ENCODE measurements at places on chromosomes 4 and X.

- DNase-seq: no peak
Measured at GRCh38 chrX:51395480-51395809, 62.8 kb downstream of the NUDT10 start.

DNA sequence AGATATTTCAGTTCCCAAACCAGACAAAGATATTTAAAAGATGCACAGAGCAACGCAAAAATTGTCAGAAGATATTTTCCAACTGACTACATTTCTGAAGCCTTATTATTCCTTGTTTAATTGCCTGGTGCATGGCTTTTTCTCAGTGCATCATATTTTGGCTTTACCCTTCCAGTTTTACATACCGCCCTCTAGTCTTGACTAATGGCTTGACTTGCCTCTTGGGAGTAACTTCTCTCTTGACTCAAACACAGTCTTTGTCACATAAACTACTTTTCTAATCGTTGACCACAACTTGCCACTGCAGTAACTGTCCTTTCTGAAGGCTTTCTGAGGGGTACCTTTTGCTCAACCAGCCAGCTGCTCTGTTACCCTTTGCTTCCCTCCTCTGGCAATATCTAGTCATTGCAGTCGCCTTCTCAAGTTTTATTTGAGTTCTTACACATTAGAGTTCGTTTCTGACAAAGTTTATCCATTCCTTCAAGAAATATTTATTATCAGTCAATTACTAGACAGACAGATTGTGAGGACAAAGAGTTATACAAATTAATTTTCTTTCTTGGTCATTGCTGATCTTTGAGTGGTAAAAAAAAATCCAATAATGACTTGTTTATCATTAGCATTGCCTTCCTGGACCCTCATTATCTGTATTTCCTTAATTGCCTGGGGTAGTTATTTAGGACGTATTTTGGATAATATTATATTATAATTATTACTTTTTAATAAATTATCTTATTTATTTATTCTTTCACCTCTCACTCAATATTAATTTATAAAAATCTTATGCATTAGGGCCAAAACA, 506.9 kb upstream of the PCDH10 start:
- no peak for DNase-seq

GRCh38 chr4:95084584-95084983, 326.8 kb downstream of the BMPR1B start:
- no peak for DNase-seq

DNA sequence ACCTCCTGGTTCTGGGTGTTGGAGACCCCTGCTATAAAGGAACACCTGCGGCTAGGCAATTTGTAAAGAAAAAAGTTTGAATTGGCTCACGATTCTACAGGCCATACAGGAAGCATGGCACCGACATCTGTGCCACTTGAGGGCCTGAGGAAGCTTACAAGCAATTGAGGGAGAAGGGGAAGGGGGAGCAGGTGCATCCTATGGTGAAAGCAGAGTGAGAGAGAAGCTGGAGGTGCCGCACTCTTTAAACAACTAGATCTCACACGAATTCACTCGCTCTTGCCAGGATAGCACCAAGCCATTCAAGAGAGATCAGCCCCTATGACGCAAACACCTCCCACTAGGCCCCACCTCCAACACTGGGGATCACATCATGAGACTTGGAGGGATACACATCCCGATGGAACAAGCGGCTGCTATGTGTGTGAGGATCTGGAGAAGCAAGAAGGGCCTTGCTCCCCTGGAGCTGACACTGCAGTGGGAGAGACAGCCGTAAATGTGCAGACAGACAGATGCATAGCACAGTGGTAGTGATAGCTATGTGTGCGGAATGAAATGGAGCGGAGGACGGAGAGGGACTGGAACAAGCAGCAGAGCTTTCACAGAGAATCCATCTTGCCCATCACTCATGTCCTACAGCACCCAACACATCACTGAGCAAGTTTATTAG, 60.7 kb upstream of the HELT start:
- no peak for DNase-seq

- no peak for DNase-seq
Measured at GRCh38 chr4:140211693-140212092, 57.7 kb upstream of the MAML3 start.

All from activated CD8-positive, alpha-beta memory T cell treated with anti-CD3 and anti-CD28 coated beads for 48 hours (primary cell).